ENCODE measurements at places on chromosomes 16 and 17.
A peak's percentile ranks its signal among the peaks of the same experiment; 100 is the strongest.

- peak; percentile 25 for DNase-seq
Observed at GRCh38 chr17:79991140-79991923, 44.3 kb downstream of the TBC1D16 start.

DNA sequence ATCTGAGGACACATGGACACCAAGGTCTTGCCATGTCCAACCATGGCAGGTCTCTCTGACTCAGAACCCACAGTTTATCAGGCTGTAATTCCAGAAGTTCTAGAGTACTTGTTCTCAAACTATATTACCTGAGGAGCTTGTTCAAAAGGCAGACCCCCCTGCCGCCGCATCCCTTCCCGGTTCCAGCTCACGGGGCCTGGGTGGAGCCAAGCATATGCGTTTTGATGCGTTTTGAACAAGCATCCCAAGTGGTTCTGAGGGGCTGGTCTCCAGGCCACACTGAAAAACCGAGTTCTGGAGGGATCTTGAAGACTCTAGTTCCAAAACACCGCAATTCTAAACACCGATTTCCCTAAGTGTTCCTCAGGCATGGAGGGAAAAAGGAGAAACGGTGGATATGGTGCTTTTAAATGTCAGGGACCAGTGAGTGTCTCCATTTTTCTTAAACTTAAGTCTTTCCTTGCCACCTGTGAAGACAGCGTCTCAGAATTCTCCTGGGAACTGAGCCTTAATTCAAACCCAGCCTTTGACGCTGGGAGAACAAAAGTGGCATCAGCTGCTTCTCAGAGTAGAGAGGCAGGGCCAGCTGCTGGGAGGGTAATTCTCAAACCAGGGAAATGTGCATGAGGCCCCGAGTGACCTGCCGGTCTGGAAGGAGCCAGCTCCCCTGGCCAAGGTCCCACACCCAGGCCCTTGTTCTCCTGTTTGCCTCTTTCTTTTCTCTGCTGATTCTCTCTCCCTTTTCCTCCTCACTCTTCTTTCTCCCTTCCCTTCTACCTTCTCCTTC, 84.4 kb upstream of the PLCG2 start:
- no peak for DNase-seq

- DNase-seq, result no peak
Observed at GRCh38 chr16:65410801-65411200, 288.9 kb upstream of the CDH11 start.

- DNase-seq, result peak; percentile 56
Observed at GRCh38 chr16:11251525-11252481, 4.2 kb downstream of the SOCS1 start.

DNA sequence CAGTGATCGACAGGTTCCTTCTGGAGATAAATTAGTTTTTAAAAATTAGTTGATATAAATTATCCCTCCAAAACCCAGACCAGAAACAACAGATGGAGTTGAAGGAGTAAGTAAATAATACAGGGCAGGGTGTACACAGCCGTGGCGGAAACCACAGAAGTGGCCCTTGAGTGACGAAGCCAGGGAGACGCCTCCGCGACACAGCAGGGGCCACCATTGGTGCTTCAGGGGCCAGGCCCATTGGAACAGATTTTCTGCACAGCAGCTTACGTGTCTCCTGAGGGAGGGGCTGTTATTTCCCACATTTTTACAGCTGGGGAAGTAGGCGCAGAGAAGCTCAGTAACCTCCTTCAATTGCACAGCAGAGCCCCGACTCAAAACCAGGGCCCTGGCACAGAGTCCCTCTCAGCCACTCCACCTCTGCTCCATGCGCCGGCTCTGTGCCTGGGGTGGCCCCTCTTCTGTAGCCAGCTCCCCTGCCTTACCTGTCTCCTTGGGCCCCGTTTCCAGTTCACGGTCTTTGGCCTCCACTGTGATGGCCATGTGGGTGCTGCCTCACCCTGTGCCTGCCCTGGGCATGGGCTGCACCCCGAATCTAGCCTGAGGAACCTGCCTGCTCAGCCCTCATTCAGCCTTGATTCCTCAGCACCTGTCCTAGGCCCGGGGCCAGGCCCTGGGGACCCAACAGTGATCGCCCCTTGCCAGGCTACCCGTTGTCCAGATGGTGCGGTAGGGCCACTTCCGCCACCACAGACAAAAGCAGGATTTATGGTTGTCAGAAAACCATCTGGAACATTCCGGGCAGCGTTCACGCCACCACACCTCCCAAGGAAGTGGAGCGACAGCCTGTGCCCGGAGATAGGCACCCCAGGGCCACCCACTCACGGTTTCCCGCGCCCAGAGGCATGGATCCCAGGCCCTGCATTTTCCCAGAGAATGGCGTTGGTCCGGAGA, 128.5 kb upstream of the GSE1 start:
- no peak for DNase-seq

- no peak for DNase-seq
Observed at GRCh38 chr17:14268264-14268663, 31.6 kb upstream of the CDRT15 start.

DNA sequence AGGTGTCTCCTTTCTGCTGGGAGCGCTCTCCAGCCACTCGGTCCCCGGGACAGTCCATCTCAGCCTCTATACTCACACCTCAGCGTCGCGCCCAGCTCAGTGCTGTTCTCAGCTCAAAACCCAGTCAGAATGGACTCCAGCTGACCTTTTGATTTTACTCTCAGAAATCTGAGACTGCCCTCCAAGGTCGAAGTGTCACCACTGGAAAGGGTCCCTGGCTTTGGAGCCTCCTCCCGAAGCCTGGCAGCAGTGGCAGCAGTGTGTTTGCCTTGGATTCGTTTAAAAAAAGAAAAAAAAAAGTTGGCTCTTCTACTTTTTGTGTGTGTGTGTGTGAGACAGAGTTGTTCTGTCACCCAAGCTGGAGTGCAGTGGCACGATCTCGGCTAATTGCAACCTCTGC, 10.4 kb downstream of the KLHL36 start:
- no peak for DNase-seq

GRCh38 chr16:2507052-2507659, 6.6 kb upstream of the ATP6V0C start:
- no peak for DNase-seq

- peak; percentile 2 for DNase-seq
Observed at GRCh38 chr17:50626037-50626574, 8.6 kb upstream of the ABCC3 start.

GRCh38 chr16:73846007-73846330, 450.6 kb upstream of the PSMD7 start:
- no peak for DNase-seq

DNA sequence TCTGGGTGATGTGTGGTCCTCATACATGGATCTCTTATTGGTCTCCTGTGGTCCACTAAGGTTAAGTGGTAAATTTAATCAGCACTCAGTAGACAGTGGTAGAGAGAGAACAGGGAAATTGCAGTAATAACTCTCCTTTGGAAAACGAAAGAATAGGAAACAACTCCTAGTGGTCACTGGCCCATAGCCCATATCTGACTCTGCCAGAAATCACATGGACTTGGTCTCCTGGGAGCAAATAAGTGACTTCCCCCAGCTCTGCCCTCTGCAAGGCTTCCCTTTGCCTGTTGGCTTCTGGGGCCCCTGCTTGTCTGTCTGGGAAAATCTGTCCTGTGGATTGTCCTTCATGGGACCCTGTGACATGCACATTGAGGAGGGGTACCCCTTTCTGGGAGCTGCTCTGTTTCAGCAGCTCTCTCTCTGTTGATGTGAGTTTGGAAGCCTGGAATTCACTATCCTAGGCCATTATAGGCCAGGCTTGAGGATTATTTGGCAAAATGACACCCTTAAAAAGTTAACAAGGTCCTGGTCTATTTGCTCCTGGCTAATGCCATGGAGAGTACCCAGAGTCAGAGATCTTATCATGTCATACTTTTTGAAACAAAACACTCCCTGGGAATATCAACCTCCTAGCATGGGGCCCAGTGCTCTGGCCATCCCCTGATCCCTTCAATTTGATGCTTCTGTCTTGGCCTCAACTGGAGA, 58.0 kb upstream of the HNF1B start:
- DNase-seq, result peak; percentile 44

DNA sequence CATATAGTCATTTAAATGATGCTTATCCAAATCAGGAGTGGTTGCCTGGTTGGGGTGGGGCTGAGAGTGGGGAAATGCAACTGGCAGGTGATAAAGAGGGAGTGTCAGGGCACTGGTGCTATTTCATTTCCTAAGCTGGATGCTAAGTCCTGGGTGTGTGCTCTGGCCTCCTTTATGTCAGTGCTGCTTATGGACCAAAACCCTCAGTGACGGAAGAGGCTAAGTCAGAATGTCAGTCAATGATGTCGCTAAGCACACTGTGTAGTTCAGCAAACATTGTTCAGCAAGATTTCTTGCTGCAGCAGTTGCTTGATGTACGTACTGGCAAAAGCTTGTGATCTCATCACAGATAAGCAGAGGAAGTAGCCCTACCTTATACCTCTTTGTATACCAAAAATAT, 16.4 kb upstream of the FLCN start:
- DNase-seq, result no peak

GRCh38 chr16:22316411-22316811, 19.2 kb downstream of the POLR3E start:
- DNase-seq, result no peak

DNA sequence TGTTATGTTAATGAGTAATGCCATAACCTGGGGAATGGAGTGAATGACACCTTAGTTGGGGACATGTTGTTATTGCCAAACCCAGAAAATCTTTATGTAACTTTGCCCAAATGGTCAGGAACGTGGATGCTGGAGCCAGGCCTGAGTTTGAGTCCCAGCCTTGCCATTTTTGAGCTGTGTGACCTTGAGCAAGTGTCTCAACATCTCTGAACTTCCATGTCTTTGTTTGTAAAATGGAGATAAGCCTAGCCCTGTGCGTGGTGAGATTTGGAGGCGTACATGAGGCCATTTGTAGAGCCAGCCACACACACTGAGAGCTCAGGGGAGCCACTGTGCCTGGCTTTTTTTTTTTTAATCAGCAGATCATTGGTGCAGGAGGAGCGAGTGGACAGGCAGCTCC, 247.3 kb downstream of the FOXL1 start:
- DNase-seq, result no peak

- no peak for DNase-seq
Observed at GRCh38 chr17:82330322-82331239, 3.0 kb downstream of the SECTM1 start.

GRCh38 chr17:78316867-78317789, 42.7 kb downstream of the SOCS3 start:
- no peak for DNase-seq

DNA sequence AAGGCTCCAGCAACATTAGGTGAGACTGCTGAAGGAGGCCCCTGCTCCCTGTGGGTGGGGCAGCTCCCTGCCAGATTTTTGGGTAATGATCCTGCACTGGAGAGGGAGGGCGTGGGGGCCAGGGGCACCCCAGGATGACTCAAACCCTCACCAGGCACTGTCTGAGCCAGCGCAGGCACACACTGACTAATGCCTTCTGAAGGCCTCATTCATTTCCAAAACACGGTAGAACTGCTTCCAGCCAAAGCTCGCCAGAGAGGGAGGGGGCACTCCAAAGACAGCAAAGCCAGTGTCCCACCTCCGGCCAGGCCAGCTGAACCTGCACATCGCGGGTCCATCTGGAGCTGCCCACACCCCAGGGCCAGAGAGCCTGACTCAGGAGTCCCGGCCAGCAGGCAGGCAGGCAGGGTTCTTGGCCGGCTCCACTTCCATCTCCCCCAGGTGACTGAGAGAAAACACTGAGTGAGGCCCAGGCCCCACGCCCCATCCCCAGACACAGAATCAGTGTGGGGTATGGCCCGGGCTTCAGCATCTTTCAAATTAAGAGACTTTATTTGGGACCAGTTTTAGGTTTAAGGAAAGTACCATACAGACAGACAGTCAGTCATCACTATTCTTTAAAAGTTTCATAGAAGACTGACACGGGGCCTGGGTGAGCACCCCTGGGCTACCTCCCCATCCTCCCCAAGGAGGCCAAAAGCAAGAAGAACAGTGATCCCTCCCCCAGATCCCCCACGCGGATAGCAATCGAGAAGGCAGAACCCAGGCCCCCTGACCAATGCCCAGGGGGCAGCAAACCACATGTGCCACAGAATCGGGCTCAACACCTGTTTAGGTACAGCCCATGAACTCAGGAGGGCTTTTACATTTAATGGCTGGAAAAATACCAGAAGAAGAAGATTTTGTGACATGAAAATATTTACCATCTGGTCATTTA, 2.3 kb downstream of the PIEZO1 start:
- DNase-seq, result no peak

GRCh38 chr17:38872027-38872511, 2.2 kb downstream of the LASP1 start:
- no peak for DNase-seq

GRCh38 chr16:54000361-54000760, 286.2 kb downstream of the IRX3 start:
- DNase-seq, result no peak

DNA sequence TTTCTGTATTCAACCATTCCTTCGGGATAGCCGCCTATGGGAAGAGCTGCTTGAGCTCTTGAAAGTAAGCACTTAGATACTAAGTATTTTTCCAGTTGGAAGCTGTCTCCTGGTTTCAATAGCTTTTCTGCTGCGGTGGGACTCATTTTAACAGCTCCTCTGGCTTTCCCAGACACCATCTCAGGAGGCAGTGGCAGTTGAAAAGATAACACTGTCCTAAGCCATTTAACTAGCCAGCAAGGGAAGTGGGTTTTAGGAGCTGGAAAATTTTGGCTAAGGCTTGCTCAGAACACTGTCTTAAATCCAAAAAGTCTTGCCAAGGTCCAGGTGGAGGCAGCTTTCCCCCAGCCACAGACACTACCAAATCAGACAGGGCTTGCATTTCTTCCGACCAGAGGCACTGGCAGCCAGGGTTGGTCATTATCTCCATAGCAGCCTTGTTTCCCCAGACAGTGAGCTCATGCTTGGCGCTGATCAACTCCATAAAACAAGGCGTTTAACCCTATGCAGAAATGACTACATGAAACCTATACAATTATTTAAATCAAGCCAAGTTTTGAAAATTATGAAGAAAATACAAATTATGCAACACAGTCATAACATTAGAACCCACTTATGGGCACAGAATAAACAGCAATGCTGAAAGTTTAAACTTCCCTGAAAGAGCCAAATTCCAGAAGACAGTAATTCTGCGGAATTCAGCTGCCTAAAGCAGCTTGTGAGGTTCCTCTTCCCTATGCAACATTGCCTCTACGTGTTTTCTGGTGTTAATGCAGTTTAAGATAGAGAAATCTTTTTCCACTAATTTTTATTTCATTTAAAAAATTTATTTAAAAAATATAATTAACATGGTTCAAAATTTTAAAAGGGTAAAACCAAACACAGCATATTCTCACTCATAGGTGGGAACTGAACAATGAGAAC, 25.0 kb downstream of the GABARAPL2 start:
- DNase-seq, result peak; percentile 52

- DNase-seq, result no peak
Observed at GRCh38 chr17:72457712-72458111, 336.9 kb downstream of the SOX9 start.

- no peak for DNase-seq
Observed at GRCh38 chr17:9487406-9487805, 88.2 kb downstream of the STX8 start.

- DNase-seq, result no peak
Observed at GRCh38 chr17:76696763-76697701, 13.7 kb downstream of the MXRA7 start.

GRCh38 chr16:68233835-68234187, 2.1 kb downstream of the ESRP2 start:
- DNase-seq, result no peak

All from AG09309 (cell line).